H54 (cell line): ENCODE measurements at places on chromosomes 16 and 17.

DNA sequence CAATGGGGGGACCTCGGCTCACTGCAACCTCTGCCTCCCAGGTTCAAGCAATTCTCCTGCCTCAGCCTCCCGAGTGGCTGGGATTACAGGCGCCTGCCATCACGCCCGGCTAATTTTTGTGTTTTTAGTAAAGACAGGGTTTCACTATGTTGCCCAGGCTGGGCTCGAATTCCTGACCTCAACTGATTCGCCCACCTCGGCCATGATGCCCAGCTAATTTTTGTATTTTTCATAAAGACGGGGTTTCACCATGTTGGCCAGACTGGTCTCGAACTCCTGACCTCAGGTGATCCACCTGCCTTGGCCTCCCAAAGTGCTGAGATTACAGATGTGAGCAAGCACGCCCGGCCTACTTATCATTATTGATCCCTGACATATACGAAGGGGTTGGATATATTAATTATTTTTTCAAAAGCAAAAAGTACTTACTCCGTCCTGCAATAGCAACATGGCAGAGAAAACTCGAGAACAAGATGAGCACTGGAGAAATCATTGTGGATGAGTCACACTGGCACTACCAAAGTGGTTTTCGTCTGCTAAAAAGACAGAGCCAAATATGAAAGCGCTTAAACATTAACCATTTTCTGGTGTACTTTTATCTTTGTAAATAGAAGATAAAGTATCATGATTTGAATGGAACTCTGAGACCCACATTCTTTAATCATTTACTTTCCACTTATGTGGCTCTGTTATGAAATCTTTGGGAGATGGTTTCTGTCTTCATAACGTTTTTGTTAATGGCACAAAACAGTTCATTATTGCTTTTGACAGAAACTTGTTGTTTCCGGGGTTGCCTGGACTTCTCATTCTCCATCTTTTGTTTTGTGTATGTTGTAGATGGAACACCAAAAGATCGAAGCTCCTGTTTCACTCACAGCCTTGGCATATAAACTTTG, at the start of gene APOH:
Gene APOH (minus strand): TSS at position 529 of the 896 bp plus-strand sequence. CDS start 36 bp downstream, at position 493.
- no peak for DNase-seq

DNA sequence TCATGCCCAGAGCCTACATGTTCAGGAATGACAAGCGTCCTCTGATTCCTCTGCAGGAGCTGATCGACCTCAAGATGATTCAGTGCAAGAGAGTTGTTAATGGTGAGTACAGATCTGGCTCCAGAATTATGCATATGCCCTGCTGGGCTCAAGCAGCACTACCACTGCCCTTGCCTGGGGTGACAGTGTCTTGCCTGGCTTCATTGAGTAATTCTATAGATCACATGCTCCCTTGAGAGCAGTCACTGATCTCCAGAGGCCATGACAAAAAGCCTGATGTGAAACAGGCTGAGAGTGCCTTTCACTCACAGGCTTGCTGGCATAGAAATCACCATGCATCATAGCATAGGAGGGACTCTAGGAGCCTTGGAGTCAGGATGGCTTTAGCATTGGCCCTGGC, 26.4 kb downstream of the DUS2 start:
- no peak for DNase-seq

- DNase-seq: no peak
Measured at GRCh38 chr17:80612997-80613731, 68.5 kb downstream of the RPTOR start.

DNA sequence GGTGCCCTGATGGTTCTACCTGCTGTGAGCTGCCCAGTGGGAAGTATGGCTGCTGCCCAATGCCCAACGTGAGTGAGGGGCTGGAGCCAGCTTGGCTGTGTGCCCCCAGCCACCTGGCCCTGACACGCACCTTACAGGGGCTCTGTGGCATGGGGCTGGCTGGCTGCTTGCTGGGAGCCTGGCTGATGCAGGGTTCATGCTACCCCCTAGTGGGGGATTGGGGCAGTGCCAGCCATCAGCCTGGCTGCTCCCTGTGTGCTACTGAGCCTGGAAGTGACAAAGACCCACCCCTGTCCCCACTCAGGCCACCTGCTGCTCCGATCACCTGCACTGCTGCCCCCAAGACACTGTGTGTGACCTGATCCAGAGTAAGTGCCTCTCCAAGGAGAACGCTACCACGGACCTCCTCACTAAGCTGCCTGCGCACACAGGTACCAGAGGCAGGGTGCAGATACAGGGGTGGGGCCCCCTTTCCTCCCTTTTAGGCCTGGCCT, 5.7 kb downstream of the GRN start:
- DNase-seq: peak; percentile 84

- no peak for DNase-seq
Measured at GRCh38 chr17:67438667-67439066, 61.6 kb downstream of the PITPNC1 start.

DNA sequence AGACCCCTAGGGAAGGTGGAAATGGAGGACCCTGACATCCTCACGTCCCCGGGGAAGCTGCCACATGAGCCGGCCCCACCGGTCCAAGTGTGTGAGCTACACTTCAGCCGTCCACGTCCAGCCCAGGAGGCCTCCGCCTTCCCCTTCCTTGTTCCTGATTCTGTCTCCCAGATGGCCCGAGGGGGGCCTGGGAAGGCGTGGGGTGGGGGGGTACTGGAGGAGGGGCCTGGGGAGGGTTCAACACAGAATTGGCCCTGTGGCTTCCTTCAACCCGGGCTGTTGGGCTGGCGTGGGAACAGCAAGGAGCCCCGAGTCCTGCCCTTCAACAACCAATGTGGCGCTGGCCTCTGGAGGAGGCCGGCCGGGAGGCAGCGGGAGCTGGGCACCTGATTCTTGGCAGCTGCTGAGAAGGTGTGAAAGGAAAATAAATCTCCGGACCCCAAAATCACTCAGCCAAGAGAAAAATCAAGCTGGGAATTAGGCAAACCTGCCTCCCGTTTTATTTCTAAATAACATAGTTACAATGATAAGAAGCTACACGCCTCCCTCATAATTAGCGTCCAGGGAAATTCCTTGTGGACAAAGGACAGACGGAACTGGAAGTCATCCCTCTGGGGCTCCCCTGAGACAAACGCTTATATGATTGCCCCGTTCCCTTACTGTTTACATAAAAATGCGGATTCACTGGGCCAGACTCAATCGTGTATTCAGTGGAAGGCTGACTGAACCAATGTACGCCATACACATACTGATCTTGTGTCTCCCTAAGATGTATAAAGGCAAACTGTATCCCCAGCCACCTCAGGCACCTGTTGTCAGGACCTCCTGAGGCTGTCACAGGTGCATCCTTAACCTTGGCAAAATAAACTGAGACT, 1.8 kb upstream of the APRT start:
- DNase-seq: no peak

DNA sequence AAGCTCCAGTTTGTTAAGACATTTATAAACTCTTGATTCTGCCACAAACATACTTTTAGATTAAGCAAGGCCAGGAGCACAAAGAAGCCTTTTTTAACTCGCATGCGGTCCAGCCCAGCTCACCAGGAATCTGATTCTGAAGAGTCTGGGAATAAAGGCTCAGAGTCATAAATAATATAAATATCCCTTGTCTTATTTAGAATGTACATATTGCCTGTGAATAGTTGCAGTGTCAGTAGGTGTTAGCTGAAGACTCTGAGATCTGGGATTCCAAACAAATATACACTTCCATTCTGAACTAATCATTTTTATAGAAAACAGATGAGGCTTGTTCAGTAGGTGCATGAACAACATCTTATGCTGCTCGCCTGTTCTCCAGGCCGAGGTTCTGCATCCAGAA, 59.1 kb upstream of the ELAC2 start:
- no peak for DNase-seq

DNA sequence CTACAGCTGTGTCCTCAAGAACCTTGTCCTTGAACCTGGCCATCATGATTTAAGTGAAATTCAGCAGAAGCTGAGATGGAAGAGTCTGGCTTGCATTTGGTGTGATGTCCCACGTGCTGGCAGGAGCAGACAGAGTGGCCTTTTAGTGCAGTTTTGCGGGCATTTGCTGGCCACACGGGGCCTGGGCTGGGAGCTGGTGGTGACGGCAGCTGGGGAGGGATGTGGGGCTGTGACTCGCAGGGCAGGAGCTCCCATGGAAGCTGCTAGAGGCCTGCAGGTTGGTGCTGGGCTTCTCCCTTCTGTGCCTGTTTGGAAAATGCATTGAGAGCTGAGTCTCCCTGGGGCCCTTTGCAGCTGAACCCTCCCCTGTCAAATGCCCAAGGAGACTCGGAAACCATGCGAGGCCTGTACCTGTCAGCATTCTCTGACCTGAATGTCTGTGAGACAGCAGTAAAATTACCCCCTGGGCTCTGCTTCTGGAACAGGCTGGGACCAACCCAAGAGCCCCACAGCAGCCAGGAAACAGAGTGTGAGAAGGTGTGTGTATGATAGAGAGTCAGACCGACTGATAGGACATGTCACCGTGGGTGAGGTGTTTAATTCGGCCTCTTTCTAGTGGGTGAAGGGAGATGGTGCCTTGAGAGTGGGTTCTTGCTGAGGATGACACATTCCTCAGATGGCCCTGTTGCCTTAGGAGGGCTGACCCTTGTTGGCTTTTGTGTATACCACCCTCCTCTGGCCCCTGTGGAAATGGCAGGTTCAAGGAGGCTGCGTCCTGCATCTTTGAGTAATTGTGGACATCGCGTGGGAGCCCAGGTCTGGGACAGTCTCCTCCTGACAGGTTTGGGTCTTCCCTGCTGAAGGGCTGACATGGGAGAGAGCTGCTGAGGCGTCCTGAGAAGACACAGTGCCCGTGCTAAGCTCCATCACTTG, 145.5 kb downstream of the MSI2 start:
- no peak for DNase-seq

- DNase-seq: peak; percentile 87
Measured at GRCh38 chr16:3099732-3100499, 822 bp upstream of the ZSCAN10 start.

DNA sequence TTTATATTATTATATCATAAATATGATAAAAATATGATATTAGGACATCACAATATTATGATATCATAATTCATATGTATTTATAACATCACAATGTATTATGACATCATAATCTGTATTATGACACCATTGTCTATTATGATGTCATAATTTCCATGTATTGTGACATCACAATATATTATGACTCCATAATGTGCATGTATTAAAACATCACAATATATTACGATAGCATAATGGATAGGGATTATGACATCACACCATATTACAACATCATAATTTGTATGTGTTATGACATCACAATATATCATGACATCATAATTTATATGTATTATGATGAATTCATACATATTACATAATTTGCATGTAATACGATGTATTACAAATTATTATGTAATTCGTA, 1755.9 kb downstream of the TP53TG3F start:
- no peak for DNase-seq

DNA sequence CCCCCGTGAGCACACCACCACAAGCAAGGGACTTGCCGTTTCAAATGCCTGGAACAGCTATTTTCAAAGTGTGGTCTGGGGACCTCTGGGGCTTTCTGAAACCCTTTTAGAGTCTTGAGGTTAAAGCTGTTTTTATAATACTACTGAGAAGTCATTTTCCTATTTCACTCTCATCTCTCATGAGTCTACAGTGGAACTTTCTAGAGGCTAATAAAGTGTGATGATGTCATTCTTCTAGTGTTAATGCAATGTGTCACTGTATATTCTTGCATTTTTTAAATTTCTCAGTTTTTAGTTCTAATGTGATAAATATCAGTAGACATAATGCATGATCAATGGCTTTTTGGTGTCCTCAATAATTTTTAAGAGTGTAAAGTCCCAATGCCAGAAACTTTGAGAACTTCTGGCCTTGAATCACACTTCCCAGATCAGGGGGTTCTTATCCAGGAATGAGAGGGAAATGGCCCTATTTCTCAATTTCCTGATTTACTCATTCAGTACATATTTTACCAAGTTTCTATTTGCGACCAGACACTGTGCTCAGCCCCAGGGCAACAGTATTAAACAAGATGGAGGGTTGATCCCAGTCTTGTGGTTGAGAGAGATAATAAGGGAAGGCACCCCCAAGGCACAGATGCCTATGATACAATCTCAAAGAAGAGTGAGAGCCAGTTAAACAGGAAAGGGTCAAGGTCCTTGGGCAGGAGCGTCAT, 444.0 kb downstream of the HS3ST3B1 start:
- DNase-seq: no peak
